ENCODE measurements at places on chromosomes 6 and 20. TPM values are rescaled to one million over a fixed set of nuclear protein-coding genes. Genes with fewer than 3 reads are reported as not detected.
A peak's percentile ranks its signal among the peaks of the same experiment; 100 is the strongest.

DNA sequence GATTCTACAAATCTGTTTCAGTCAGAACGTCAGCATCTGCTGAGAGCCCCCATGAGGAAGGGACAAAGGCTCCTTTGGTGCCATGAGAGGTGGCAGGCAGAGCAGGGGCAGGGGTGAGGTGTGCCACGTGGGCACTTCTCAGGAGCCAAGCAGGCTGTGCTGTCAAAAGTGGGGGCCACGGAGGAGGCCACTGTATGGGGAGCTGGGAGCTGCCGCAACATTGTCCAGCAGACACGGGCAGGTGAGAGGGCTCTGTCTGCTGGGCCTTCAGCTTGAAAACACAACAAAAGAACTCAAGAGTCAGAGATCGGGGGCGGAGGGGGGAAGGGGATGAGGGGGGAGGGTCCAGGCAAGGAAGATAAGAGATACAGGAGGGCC is 21.6 kb upstream of the FOXP4 start:
- no peaks in the 10 kb centered on the region for H3K4me1 ChIP-seq
- no peaks in the 10 kb centered on the region for H3K36me3 ChIP-seq
- H3K4me3 ChIP-seq: no peak overlapping the region
- DNase-seq: no peak

- no peaks in the 10 kb centered on the region for H3K36me3 ChIP-seq
- no peaks in the 10 kb centered on the region for H3K27me3 ChIP-seq
- no peaks in the 10 kb centered on the region for H3K4me1 ChIP-seq
- no peak for DNase-seq
- no peak overlapping the region for H3K4me3 ChIP-seq
These were observed 1087.7 kb downstream of the KIF16B start for GRCh38 chr20:15485519-15485918.

SLC17A3 gene
- not detected for total RNA-seq

RNF144B gene
- 2.8 TPM for total RNA-seq

- no peak overlapping the region for H3K27ac ChIP-seq
- no peaks in the 10 kb centered on the region for H3K27me3 ChIP-seq
- H3K4me3 ChIP-seq: no peak overlapping the region
- no peak for DNase-seq
- H3K36me3 ChIP-seq: no peaks in the 10 kb centered on the region
- no peaks in the 10 kb centered on the region for H3K4me1 ChIP-seq
These were observed 78.7 kb downstream of the DLL1 start for GRCh38 chr6:170212051-170212756.

SMPDL3A gene
- total RNA-seq: 9.7 TPM

DNA sequence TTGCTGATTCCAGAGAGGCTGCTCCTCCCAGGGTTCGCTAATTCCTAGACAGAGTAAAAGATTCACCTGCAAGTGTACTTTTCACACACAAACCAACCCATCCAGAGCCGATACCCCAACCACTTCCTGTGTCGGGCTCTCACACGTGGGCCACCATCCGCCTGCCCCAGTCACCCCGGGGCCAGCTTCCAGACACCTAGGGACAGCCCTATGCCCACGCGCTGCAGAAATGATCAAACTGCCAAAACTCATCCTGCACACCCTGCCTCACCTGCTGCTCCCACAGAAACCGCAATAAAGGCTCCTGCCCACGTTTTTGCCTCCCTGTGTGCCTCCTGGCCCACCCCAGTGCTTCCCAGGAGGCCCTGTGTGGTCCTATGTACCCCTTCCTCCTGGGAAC is 59.5 kb downstream of the PSMG4 start:
- no peak overlapping the region for H3K4me3 ChIP-seq
- no peaks in the 10 kb centered on the region for H3K36me3 ChIP-seq
- peaks cover 48% of the 10 kb centered on the region for H3K27me3 ChIP-seq
- DNase-seq: no peak
- no peaks in the 10 kb centered on the region for H3K4me1 ChIP-seq

MUC22 gene
- total RNA-seq: not detected

DNA sequence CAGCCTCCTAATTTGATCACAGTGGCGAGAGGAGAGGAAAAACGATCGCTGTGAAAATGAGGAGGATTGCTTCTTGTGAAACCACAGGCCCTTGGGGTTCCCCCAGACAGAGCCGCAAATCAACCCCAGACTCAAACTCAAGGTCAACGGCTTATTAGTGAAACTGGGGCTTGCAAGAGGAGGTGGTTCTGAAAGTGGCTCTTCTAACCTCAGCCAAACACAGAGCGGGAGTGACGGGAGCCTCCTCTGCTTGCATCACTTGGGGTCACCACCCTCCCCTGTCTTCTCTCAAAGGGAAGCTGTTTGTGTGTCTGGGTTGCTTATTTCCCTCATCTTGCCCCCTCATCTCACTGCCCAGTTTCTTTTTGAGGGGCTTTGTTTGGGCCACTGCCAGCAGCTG is 28.7 kb downstream of the SAYSD1 start:
- no peak for DNase-seq
- H3K27me3 ChIP-seq: peaks cover 4% of the 10 kb centered on the region
- no peak overlapping the region for H3K4me3 ChIP-seq
- no peak overlapping the region for H3K27ac ChIP-seq
- H3K36me3 ChIP-seq: no peaks in the 10 kb centered on the region

DNA sequence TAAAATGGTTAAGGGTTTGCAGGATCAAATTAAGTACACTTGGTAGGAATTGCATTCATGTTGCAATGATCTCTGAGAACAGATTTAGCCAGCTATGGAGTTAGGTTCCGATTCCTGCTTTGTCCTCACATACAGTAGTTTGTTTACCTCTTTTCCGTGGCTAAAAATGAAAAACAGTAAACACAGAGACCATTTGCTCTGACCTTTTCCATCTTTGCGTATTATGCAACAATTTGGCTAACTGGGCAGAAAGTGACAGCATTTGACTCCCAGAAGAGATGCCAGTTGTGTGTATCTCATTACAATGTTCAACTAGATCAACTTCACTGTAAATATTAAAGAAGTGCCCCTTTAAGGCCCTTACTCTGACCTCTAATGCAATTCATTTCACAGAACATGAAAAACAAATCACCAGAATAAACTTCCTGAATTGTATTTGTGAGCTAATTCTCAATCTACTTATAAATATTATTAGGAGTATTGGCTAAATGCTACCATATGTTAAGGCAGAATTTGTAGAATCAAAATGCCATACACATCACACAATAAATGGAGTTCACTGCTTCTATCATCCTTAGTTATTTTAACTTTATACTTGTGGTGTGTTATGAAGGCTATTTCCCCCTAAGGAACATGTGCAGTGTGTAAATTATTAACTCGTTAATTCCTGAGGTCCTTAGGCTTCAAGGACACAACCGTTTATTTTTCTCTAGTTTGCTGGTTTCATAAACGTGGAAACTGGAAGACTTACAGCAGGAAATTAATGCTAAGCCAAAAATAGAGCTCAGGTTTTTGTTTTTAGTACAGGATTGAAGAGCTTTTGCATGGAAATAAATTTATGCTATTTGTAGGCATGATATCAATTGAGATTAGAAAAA is 380.7 kb upstream of the CITED2 start:
- DNase-seq: no peak
- peak overlapping the region; percentile 36 for H3K27ac ChIP-seq
- no peaks in the 10 kb centered on the region for H3K27me3 ChIP-seq
- peaks cover 13% of the 10 kb centered on the region for H3K4me1 ChIP-seq
- H3K4me3 ChIP-seq: no peak overlapping the region
- H3K36me3 ChIP-seq: no peaks in the 10 kb centered on the region

HNF4A gene
- not detected for total RNA-seq

GHRH gene
- total RNA-seq: not detected

MUCL3 gene
- total RNA-seq: not detected

FOXS1 gene
- not detected for total RNA-seq

WFDC11 gene
- total RNA-seq: not detected

MTFR2 gene
- 0.72 TPM for total RNA-seq

DNA sequence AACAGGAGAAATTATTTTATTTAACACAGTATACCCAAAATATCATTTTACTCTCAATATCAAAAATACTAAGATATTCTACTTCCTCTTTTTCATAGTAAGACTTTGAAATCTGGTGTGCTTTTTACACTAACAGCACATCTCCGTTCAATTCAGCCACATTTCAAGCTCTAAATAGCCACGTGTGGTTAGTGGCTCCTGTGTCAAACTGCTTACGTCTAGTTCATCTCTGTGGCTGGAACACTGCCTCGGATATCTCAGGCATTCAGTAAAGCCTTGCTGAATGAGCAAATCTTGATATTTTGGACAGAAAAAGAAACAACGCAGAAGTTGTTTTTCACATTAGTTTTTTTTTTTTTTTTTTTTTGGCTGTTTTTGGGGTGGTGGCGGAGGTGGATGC is 136.1 kb downstream of the EYA4 start:
- H3K27me3 ChIP-seq: no peaks in the 10 kb centered on the region
- no peak for DNase-seq
- H3K4me1 ChIP-seq: peaks cover 4% of the 10 kb centered on the region
- H3K27ac ChIP-seq: no peak overlapping the region
- no peaks in the 10 kb centered on the region for H3K36me3 ChIP-seq
- no peak overlapping the region for H3K4me3 ChIP-seq

FARS2 gene
- total RNA-seq: 28.9 TPM

VWA7 gene
- total RNA-seq: 0.28 TPM

RBPJL gene
- total RNA-seq: not detected

DNA sequence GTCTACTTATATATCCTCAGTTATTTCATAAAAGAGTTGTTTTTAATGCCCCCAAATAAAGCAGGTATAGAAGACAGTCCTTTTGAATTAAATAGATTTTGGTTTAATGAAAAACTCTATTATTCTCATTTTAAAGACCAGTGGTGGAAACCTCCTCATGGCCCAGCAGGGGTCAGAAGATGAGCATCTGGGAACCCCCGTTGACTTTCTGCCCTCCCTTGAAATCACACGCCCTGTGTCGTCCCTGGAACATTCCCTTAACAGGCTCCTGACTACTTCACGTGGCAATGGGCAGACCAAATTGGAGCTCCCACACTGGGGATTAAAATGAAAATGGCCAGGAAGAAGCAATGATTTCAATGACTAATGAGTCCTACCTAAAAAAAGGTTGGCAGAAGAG is 220.9 kb downstream of the KIF16B start:
- H3K4me1 ChIP-seq: no peaks in the 10 kb centered on the region
- H3K27me3 ChIP-seq: no peaks in the 10 kb centered on the region
- H3K27ac ChIP-seq: no peak overlapping the region

DNA sequence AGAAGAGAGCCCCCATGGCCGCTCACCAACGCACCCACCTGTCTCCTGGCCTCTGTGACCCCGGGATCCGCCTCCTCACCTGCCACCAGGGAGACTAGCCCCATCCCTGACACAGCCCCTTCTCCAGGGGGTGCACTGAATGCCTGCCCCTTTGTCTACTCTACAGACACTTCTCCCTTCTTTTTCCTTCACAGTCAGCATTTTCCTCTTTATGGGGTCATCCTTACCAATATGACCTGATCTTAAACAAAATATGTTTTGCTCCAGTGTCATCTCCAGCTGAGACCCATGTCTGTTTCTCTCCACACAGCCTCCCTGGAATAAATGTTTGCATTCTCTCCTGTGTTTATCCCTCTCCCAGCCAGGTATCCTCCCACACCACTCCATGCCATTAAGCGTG is 14.6 kb upstream of the CCR6 start:
- H3K27me3 ChIP-seq: no peaks in the 10 kb centered on the region
- no peak for DNase-seq
- H3K36me3 ChIP-seq: no peaks in the 10 kb centered on the region
- no peaks in the 10 kb centered on the region for H3K4me1 ChIP-seq

- H3K36me3 ChIP-seq: no peaks in the 10 kb centered on the region
- no peak overlapping the region for H3K4me3 ChIP-seq
- no peaks in the 10 kb centered on the region for H3K4me1 ChIP-seq
- no peak for DNase-seq
- no peak overlapping the region for H3K27ac ChIP-seq
These were observed 51.8 kb downstream of the NKAIN2 start for GRCh38 chr6:123855506-123855905.

GRCh38 chr20:47479506-47479905 is 22.2 kb upstream of the NCOA3 start:
- no peaks in the 10 kb centered on the region for H3K4me1 ChIP-seq
- no peak overlapping the region for H3K27ac ChIP-seq
- no peaks in the 10 kb centered on the region for H3K36me3 ChIP-seq
- DNase-seq: no peak
- no peak overlapping the region for H3K4me3 ChIP-seq

DNA sequence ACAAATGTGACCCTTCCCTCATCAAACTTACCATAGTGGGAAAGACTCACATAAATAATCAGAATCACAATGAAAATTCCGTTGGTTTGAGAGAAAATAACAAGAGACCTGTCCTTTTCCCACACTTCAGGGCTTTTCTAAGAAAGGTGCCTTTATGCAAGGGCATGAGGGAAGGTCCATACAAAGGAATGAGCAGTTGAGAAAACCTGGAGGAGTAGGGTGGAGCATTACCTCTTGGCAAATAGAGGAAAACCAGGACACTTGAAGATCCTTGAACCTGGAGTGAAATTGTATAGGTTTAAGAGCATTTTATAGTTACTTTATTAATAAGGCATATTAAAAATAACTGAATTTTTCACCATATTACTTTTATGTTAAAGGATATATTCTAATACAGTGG is 54.3 kb downstream of the UBR2 start:
- H3K36me3 ChIP-seq: peaks cover 25% of the 10 kb centered on the region
- H3K4me1 ChIP-seq: no peaks in the 10 kb centered on the region
- no peak overlapping the region for H3K4me3 ChIP-seq
- no peaks in the 10 kb centered on the region for H3K27me3 ChIP-seq
- DNase-seq: no peak
- no peak overlapping the region for H3K27ac ChIP-seq

DNA sequence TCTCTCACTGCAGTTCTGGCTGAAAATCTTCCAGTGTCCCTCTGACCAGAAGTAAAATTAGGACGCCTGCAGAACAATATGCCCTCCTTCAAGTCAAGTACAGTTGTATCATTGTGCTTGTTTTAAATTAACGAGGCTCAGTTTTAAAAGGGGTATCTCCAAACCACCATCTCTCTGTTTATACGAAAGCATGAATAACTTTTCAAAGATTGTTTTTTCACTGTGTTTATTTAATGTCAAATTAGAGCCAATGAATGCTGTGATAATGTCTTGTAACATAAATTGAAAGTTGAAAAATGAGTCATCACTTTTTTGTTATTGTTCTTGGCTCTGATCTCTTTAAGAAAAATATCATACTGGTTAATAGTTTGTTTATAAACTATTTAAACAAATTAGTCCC is 230.7 kb upstream of the THEMIS start:
- H3K4me1 ChIP-seq: peaks cover 6% of the 10 kb centered on the region
- no peaks in the 10 kb centered on the region for H3K36me3 ChIP-seq
- H3K27me3 ChIP-seq: no peaks in the 10 kb centered on the region
- DNase-seq: peak; percentile 65
- no peak overlapping the region for H3K4me3 ChIP-seq
- peak overlapping the region; percentile 20 for H3K27ac ChIP-seq

- DNase-seq: peak; percentile 57
- H3K4me3 ChIP-seq: no peak overlapping the region
- peaks cover 6% of the 10 kb centered on the region for H3K4me1 ChIP-seq
- H3K27me3 ChIP-seq: no peaks in the 10 kb centered on the region
These were observed 84.3 kb upstream of the TMEM181 start for GRCh38 chr6:158475344-158476302.

- H3K27ac ChIP-seq: no peak overlapping the region
- H3K36me3 ChIP-seq: no peaks in the 10 kb centered on the region
- peaks cover 2% of the 10 kb centered on the region for H3K4me1 ChIP-seq
- H3K27me3 ChIP-seq: no peaks in the 10 kb centered on the region
These were observed 110.9 kb downstream of the GMDS start for GRCh38 chr6:2134554-2134953.

Data from IMR-90 (cell line).